ENCODE measurements at places on chromosomes 5 and 9.

DNA sequence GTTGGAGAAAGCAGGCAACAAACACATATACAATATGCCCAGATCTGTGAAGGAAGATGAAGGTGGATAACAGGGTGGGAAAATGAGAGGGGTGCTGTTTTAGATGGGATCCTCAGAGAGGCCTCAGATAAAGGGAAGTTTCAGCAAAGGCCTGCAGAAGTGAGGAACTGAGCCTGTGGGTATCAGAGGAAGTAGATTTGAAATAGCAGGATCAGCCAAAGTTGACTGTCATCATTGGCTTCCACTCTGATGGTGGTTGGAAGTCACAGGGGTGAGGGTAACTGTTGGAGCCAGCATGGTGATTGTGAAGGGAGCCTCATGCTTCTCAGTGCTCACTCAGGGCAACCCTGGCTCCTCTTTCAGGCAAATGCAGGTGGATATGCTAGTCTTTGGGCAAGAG, 607.2 kb upstream of the CLINT1 start:
- DNase-seq = no peak

DNA sequence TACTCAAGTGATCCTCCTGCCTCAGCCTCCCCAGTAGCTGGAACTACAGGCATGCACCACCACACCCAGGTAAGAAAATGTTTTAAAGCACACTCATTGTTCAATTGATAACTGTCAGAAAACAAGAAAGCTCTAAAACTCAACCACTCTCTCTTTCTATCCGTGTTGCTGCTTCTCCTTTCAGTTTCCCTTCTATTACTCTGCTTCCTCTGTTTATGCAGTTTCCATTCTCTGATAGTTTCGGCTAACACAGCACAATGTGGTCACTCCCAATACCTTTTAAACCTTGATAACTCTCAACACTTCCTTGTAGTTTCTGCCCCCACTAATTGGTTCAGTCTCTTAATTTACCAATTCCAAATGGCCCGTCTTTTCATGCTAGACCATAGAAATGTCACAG, 59.2 kb upstream of the NR4A3 start:
- no peak for DNase-seq

GRCh38 chr5:110785356-110785755, 46.5 kb downstream of the SLC25A46 start:
- DNase-seq = no peak

DNA sequence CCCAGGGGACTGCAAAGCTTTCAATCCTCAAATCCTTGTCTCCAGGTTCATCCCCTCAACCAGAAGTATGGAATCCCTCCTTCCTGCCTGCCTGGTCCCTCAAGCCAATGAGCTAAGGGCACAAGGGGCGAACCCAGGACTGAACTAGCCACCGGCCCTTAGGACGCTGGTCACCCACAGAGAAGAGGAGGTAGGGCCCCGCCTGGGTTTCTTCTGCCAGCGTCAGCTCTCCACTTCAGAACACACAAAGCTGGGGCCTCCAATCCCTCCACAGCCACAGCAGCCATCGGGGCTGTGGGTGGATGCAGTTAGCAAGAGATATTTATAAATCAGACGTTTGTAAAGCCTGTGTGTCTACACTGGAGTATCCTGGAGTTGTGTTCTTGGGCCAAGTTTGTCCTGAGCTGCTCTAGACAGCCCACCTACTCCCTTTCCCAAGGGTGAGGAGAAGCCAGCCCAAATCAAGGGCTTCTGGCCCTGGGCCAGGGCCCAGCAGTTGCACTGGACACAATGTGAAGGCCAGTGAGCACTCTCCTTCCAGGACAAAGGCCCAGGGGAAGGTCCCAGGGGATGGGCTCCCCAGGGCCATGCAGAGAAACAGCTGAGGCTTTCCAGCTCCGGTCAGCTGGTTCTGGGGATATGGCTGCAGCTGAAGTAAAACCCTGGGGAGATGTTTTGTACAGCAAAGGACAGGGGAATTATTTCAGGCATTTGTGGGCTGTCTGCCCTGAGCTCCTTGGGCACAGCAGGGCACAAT, 18.9 kb downstream of the AMBP start:
- DNase-seq = no peak

DNA sequence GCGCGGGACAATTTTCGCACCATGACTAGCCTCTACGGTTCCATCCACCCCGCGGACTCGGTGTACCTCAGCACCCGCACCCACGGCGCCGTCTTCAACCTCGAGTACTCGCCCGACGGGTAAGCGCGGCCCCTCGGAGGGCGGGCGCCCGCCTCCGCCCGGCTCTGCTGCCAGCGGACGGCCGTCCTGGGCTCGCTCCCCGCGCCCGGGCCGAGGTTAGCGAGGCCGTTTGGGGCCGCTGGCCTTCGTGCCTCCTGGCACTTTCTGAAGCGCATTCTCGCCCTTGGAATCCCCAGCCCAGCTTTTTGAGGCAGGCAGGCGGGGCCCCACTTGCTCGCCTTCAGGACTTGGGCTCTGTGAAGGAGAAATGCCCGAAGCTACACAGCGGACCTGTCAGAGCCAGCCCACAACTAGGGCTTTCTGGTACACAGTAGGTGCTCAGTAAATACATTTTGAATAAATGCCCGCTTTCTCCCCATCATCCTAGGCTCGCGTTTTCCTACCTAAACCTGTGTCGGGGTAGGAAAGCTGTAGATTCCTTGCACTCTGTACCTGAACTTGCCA, 772 bp downstream of the DCAF10 start:
- DNase-seq = peak; percentile 36

DNA sequence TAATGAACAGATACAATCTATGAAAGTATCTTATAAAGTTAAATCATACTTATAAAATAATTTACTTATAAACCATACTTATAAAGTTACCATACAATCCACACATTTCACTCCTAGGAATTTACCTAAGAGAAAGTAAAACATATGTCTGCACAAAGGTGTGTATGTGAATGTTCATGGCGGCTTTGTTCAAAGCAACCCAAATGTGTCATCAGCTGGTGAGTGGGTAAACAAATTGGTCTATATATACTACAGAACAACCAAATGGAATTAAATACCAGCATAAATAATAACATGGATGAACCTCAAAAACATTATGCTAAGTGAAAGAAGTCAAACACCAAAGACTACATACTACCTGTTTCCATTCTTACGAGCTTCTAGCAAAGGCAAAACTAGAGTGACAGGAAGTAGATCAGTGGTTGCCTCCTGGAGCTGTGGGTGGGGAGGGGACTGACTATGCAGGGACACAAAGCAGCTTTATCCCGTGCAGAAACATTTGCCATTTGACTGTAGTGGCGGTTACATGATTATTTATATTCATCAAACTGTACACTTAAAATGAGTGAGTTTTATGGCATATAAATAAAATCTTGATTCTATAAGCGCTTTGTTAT, 10.6 kb downstream of the TRAF1 start:
- DNase-seq = no peak

DNA sequence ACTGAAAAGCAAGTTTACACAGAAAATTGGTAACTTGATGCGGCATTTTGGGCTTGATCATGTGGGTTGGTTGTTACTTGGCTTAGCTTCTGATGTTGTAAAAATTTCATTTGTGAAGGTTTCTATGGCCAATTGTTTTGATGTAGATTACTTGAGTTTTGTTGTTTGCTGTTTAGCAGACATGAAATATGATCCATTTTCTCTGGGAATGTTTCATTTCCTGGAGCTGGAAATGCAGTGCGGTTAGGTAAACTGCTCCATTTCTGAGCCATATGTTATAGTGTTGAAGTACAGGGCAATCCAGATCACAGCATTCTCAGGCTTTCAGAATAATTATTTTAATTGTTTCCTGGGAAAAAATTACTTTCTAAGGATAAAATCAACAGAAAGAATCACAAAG, 396.9 kb downstream of the ENC1 start:
- DNase-seq = no peak

DNA sequence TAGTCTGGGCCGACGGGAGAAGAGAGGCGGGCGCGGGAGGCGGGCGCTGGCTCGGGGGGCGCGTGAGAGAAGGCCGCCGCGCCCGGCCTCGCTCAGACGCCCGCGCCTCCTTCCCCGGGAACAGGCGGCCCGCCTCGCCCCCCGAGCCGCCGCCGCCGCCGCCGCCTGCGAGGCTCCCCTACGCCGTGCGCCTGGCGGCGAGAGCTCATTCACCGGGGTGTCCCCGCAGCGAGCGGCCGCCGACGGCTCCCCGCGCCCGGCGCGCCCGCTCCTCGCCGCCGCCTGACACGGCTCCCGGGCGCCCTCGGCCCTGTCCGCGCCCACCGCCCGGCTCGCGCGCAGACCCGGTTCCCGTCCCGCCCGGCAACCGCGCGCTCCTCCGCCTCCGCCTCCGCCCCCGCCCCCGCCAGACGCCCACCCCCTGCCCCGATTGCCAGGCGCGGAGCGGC, at the start of gene GNAQ:
GNAQ (minus strand) TSS at position 368 of the 449 bp plus-strand sequence. CDS start 576 bp downstream, outside the sequence.
- DNase-seq = no peak

- DNase-seq = no peak
Observed at GRCh38 chr5:149211566-149211965, 60.1 kb upstream of the AFAP1L1 start.

DNA sequence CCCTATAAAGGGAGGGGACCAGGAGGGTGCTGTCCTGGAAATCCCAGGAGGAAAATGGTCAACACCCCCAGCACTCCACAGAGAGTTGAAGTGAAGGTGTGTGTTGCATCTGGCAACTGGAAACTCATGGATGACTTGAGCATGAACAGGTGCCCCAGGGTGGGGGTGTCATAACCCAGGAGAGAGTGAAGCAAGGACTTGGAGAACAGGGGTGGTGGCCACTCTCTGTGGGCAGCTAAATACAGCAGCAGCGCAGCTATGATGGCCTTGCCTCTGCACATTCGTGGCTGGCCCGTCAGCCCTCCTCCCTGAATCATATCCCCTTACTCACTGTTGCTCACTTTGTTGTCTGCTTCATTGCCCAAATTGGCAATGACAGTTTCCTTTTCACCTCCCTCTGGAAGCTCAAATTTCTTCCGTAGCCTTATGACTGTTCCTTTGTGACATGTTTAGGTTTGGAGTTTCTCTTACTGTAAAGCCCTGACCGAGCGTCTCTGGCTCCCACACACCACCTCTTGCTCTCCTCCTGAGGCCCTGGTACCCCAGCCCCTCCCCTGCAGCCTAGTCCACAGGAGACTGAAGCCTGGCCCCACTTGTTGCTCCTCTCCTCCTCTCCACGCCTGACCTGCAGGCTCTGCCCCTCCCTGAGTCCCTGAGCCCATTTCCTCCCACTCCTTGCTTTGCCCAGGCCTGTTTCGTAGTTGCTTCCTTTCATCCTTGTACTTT, 185.8 kb downstream of the CD180 start:
- DNase-seq = peak; percentile 17

- DNase-seq = no peak
Observed at GRCh38 chr9:111040494-111040893, 2.2 kb upstream of the LPAR1 start.

GRCh38 chr9:125422853-125423252, 161.2 kb downstream of the GAPVD1 start:
- no peak for DNase-seq

DNA sequence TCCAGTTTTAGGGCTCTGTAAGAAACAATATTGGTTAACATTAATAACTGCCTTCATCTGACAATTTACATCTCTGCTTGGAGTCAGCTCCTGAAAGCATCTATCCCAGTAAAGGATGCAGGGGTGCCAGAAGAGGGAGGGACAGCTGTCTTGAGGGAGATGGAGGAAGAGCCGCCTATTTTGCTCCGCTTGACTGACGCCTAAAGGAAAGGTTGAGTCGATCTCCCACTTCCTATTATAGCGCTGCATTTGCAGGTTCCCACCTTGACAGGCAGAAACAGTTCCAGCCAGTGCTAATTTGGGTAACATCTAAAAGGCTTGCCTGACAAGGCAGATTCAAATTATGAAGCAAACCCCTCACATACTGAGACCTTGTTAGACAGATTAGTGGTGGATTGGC, 374.6 kb downstream of the SPATA31D1 start:
- DNase-seq = no peak
